ENCODE measurements at places on chromosomes 3 and 15.

DNA sequence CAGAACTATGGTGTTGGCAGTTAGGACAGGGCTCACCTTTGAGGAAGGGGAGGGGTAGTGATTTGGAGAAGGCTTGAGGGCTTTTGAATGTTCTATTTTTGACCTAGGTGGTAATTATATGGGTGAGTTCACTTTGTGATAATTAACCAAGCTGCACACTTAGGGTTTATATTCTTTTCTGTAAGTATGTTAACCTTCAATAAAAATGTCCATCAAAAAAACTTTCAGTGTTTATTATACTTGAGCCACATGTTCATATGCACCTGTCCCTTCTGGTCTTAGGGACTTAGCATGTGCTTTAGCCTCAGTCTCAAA lies 28.4 kb downstream of the PDE8A start:
- DNase-seq: no peak

- DNase-seq: peak; percentile 43
These were observed 28.0 kb downstream of the CCDC33 start for GRCh38 chr15:74264081-74264501.

GRCh38 chr3:66479532-66479947 lies 21.3 kb downstream of the LRIG1 start:
- DNase-seq: no peak

GRCh38 chr3:138861798-138862197 lies 27.1 kb upstream of the PIK3CB start:
- DNase-seq: no peak

DNA sequence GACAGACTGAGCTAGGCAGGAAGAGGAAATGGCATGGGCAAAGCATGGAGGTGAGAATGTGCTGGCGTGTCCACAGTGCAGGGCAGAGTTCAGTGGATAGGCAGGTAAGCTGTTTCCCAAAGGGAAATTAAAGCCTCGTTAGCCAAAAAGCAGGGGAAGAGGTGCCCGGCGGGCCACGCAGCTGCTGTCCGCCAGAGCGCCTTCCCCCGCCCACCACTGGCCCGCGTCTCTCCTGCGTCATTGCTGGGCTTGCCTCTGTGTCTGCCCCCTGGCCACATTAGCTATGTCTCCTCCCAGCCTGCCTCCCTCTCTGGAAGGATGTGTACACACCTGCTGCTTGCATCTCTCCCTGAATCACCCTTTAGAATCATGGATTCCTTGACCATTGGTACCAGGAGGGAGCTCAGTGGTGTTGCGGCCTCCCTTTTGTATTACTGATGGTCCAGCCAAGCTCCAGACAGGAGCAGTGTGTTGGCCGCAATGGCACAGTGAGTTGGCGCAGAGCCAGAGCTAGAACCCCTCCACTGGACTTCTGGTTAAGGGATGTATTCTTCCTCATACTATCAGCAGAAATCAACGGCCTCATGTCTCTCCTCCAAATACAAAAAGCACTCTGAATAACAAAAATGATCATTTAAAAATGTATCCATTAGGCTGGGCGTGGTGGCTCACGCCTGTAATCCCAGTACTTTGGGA lies 26.6 kb downstream of the SLC28A1 start:
- DNase-seq: no peak

- no peak for DNase-seq
These were observed 124.5 kb upstream of the ATP10A start for GRCh38 chr15:25987638-25988037.

DNA sequence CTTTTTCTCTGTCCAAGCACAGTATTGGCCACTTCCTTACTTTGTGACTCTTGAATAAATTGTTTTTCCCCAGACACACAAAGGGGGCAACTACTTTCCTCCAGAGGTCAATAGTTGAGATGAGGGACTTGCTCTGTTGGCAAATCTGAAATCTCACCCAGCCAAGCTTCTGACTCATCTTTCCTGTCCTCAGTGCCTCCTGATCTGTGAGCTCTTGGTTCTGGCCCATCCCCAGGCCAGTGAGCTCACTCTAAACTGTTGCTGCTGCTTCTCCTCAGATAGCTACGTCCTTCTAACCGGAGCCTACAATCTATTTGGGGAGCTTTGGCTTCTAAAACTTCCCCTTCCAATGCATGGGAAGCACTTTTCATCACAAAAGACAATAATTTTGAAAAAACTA lies 50.0 kb upstream of the NMD3 start:
- DNase-seq: no peak

DNA sequence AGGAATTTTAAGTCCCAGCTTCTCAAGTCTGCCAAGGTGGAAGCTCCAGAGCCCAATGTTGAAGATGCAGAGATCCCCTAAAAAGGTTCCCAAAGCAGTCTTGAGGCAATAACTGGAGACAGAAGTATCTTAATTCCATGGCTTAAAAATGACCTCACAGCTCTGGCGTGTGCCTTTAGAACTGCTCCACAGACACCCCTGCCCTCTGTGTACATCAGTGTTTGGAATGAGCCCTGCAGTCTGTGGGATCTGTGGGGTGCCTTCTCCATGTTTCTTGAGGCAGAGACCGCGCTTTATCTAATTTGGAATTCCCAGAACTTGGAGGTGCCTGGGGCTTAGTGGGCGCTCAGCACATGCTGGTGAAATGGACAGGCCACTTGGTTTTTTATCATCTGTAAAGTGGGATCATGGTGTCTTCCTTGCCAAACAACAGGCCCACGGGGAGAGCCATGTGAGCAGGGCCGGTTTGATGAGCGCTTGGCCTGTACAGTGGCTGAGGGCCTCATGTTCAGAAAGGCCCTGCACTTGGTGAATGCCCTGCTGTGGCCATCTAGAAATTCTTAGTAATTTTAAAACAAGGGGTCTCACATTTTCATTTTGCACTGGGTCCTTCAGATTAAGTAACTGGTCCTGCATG lies 7.1 kb downstream of the ITGA11 start:
- DNase-seq: no peak

- no peak for DNase-seq
These were observed 31.1 kb downstream of the FBXL22 start for GRCh38 chr15:63628123-63628822.

- DNase-seq: no peak
These were observed at the start of gene SPESP1 for GRCh38 chr15:68930268-68931022. Gene SPESP1 (plus strand): TSS chr15:68930525. CDS start chr15:68930654, 129 bp downstream.

DNA sequence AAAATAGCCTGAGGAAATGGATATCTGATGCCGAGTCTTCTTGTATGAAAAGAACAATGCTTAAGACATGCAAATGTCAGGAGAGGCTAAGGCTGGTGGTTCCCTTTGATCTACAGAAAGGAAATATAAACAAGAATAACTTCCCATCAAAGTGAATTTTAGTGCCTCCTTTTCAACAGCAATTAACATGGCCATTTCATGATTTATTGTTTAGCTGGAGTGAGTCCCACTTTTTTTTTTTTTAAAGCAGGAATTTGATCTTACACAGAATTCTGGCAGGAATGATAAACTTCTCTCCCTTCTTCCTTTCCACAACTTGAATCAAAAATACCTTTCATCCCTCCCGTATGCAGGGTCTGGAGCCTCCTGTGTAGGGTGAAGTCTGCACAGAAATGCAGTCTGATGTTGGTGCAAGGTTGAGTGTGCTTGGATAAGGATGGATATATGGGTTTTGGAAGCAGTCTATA lies 287.0 kb downstream of the MEX3B start:
- DNase-seq: no peak

GRCh38 chr3:154791611-154792010 lies 288.5 kb upstream of the MME start:
- DNase-seq: peak; percentile 12

DNA sequence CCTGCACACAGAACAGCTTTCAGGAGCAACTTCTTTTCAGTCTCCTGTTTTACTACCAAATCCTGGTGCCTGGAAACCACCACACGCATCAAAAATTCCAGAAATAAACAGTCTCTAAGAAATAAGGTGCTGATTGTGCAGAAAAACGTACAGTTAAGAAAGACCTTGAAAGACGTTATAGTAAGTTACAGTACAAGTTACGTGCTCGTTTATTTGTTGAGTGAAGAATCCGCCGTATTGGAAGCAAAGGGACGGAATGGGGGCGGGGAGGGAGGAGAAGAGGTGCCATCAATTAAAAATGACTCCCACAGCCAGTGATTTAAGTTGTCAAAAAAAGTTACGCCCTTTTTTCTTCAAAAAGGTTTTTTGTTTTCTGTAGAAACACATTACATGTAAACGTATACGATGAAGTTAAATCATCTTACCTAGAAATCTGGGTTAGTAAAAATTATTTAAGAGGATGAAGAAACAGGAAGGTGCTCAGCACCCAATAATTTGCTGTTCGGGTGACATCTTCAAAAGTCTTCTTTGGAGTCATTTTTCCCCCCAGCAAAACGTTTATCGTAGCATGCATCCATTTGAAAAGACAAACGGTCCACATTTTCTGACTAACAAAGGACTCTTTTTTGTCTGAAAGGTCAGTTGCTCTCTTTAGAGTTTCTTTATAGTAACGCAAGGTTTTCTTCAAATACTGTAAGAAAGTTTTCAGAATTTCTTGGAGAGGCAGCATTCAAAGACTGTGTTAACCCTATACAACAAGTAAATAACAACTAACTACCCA lies 782 bp upstream of the UACA start:
- no peak for DNase-seq

DNA sequence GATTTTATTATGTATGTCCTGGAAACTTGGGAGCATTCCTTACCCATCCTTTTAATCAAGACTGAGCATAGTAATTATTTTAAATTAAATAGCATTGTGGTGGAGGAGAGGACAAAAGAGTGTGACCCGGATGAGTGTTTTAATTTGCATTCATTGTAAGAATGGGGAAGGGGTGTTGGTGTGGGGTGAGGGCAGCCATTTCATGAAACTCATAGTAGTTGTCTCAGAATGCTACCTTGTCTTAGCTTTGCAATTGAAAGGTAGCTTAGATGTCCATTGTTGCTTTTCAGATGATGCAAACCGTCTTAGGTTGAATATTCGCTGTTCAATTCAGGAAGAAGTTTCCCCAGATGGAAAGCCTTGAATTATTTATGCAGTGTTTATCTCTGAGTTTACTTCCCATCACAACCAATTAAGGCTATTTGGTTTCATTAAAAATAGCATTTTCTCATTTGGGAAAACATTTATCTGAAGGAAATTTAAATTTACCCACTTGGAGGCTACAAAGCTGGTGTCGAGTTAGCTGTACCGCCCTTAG lies 328.4 kb downstream of the FEZF2 start:
- DNase-seq: no peak

DNA sequence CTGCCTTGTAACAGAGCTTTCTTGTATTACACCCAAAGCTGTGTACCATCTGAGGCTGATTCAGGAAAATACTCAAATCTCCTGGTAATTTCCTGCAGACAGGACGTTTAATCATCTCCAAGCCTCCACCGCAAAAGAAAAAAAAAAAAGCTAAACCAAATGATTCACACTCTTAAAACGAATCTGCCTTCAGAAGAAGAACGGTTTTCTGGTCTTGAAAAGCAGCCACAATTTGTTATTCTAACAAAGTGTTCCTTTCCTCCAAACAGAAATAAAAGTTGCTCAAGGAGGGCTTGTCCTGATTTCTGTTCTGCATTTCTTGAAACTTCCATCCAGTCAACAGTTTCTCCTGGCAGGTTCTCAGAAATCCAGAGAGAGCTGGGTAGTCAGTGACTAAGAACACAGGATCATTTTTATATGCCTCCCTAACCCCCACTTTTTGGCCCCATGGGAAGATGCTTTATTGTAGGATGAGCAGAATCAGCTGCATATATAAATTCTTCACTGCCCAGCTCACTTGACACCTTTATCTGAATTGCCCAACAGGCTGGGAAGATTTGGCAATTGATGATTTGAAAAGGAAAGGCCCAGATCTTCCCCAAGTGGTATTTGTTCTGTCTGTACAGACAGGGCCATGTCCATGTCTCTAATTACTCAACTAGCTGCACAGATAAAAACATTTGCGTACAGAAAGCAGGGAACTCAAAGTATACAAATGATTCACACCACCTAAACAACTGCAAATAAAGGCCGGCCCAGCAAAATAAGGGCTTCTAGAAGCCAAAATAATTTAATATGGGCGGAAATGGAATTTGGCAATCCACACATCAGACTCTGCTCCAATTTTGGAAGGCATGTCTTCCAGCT lies 41.0 kb upstream of the PRICKLE2 start:
- DNase-seq: no peak

- no peak for DNase-seq
These were observed 53.3 kb downstream of the CORO2B start for GRCh38 chr15:68632101-68632500.

GRCh38 chr3:182803596-182803995 lies 10.3 kb downstream of the ATP11B start:
- no peak for DNase-seq

DNA sequence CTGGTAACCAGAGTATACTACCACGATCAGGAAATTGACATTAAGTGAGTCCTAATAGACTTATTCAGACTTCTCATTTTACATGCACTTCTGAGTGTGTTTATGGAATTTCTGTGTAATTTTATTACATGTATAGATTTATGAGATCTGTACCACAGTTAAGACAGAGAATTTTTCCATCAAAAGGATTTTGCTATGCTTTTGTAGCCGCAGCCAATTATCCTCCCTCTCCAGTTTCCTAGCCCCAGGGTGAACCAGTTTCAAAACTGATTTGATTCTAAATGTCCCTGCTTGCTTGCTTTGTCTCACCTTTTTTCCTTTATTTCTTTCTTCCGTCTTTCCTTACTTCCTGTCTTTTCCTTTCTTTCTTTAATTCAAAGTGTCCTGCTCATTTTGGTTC lies 661.2 kb upstream of the BCHE start:
- DNase-seq: no peak

- no peak for DNase-seq
These were observed 380.9 kb upstream of the RARB start for GRCh38 chr3:25046911-25047771.

- DNase-seq: no peak
These were observed 4.0 kb downstream of the LPP start for GRCh38 chr3:188157971-188158370.

GRCh38 chr3:42025370-42026138 lies 63.7 kb upstream of the ULK4 start:
- peak; percentile 58 for DNase-seq

GRCh38 chr3:55042591-55042990 lies 114.7 kb upstream of the LRTM1 start:
- no peak for DNase-seq

DNA sequence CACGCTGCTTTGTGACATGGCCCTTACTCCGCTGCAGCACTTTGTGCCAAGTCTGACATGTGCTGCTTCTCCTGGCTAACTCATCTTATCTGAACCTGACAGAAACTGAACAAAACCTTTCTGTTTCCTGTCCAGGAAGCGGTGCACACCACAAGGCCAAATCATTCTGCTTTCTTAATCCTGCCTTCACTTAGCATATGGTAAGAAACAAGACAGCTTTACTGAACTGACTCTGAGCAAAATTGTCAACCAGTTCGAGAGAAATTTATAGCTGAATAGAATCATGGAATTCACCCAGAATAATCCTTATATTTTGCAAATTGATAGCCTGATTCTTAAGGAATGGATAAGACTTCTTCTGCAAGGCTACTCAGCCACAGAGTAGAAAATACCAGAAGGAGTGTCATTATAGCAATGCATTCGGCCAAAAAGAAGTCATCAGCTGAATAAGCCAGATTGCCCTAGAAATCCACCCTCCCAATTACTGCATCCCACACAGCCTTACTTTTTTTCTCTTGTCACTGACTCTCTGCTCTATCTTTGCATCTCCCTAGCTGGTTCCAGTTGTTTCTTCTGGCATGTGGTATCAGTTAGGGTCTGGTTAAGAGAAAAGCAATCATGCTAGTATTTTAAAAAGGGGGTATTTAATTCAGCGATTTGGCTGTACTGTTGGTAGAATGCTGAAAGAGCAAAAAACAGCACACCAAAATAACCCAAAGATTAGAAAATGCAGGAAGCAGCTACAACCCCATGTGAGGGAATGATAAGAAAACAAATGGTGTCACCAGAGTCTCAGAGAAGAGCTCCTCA lies 41.6 kb upstream of the STRIT1 start:
- DNase-seq: no peak

Measured in NCI-H2081 (cell line).